ENCODE measurements at places on chromosomes 6 and 20. TPM values are rescaled to one million over a fixed set of nuclear protein-coding genes. Genes with fewer than 3 reads are reported as not detected.

Gene ENPP4
- polyA plus RNA-seq = 13.0 TPM

Gene MCCD1
- not detected for polyA plus RNA-seq

Gene HFE
- 4.8 TPM for polyA plus RNA-seq

Gene NKX2-2
- polyA plus RNA-seq = not detected

DNA sequence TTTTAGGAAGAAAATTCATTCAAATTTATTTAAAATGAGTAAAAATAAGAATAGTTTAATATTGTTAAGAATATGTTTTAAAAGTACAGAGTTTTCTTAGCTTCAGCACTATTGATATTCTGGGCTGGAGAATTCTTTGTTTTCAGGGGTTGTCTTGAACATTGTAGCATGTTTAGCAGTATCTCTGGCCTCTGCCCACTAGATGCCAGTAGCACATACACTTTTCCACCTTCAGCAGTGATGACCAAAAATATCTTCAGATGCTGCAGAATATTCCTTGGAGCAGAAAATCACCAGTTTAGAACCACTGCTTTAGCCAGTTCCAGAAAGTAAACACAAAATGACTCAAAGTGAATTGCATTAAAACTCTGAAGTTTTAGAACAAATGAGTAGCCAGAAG, 19.4 kb upstream of the SDHAF4 start:
- no peak overlapping the region for H3K27ac ChIP-seq
- H3K4me1 ChIP-seq = no peaks in the 10 kb centered on the region
- H3K27me3 ChIP-seq = no peaks in the 10 kb centered on the region
- no peak overlapping the region for H3K4me3 ChIP-seq

- H3K36me3 ChIP-seq = no peaks in the 10 kb centered on the region
- DNase-seq = no peak
- H3K27me3 ChIP-seq = no peaks in the 10 kb centered on the region
- no peaks in the 10 kb centered on the region for H3K4me1 ChIP-seq
These were observed 90.5 kb upstream of the HEY2 start for GRCh38 chr6:125658759-125659431.

GRCh38 chr20:46058599-46059281, 29.7 kb downstream of the SLC12A5 start:
- no peak overlapping the region for H3K27ac ChIP-seq
- H3K36me3 ChIP-seq = no peaks in the 10 kb centered on the region
- DNase-seq = no peak
- no peaks in the 10 kb centered on the region for H3K27me3 ChIP-seq
- peaks cover 16% of the 10 kb centered on the region for H3K4me1 ChIP-seq

DNA sequence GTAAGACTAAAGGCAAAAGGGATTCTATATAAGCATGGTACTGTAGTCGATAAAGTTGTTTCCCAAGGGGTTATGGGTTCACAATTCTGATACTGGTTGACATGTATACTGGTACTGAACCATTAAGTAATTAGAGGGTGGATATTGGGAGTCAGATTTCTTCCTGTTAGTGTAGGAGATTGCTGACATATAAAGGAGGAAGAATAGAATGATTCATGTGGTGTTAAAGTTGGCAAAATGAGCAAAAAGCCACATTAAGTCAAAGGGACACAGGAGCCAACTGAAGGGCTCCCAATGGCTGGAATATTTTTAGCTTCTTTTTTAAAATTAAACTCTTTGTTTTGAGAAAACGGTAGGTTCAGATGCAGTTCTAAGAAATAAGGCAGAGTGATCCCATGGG, 161.8 kb upstream of the PRND start:
- DNase-seq = no peak
- H3K27ac ChIP-seq = no peak overlapping the region
- H3K4me1 ChIP-seq = no peaks in the 10 kb centered on the region

DNA sequence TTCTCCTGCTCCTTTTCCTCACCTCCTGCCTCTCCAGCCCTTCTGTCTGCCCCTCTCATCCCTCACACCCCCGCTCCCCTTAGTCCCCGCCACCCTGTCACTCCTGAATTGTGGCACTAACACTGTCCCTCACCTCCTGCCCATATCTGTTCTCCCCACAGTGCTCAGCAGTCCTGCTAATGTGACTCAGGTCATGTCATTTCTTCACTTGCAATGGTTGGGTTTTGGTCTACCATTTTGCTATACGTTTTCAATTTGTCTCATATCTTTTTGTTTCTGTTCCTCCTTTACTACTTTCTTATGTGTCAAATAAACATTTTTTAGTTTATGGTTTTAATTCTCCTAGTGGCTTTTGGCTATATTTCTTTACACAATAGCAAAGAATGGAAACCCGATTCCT, 1.3 kb upstream of the HLA-B start:
- DNase-seq = no peak
- H3K4me3 ChIP-seq = no peak overlapping the region
- no peaks in the 10 kb centered on the region for H3K27me3 ChIP-seq

DNA sequence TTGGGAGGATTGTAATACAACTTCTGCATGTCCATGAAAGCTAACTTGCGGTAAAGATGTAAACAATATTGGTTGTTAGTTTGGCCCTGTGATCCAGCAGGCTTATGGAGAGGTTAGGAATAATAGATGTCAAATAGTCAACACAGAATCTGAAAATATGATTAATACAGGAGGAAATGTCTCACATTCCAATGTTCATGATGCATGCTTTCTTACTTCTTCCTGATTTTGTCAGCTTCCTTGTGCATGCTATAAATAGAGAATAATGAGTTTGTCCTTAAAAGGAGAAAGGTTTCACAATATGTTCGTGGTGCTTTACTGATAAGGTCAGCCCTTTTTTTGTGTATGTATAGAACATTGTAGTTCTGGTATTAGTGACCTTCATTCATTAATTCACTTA, 136.7 kb downstream of the MMUT start:
- no peaks in the 10 kb centered on the region for H3K36me3 ChIP-seq
- DNase-seq = no peak
- no peaks in the 10 kb centered on the region for H3K27me3 ChIP-seq
- no peak overlapping the region for H3K27ac ChIP-seq
- no peak overlapping the region for H3K4me3 ChIP-seq
- H3K4me1 ChIP-seq = no peaks in the 10 kb centered on the region
